ENCODE measurements at places on chromosomes 11 and 22.

DNA sequence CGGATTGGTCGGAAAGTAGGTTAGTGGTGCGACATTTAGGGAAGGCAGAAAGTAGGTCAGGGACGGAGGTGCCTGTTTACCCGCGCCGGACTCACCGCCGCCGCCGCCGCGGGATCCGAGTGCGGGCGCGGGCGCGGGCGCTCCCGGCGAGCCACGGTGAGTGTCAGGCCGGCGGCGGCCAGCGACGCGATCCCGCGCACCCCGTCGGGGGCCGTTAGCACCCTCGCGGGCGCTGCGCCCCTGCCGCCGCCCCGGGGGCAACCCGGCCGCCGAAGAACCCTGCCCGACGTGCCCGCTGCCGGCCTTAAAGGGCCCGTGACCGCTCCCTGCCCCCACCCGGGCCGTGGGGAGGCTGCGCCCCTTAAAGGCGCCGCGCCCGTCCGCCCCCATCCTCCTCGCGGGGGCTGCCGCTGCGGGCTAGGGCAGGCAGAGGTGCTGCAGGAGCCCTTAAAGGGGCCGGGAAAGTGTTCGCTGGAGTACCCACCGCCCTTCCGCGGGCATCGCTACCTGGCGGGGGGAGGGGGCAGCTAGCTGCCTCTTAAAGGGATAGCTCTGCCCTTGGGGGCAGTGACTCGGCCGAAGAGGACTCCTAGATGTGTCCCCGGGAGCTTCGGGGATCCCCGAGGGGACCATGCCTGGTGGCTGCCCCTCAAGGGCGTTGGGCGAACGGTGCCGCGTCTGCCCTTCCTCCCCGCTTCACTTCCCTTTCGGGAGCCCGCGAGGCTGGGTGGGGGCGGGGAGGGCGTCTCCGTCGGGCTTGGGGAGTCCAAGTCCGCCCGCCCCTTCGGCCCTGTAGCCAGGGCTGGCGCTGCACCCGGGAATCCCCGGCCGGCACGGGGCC, at the start of gene BMAL1:
Gene BMAL1 (plus strand): TSS at position 23 of the 841 bp plus-strand sequence. CDS start 76,519 bp downstream, outside the sequence.
- peak; percentile 52 for DNase-seq

GRCh38 chr22:42225841-42226240, 44.6 kb downstream of the TCF20 start:
- no peak for DNase-seq

GRCh38 chr11:87097582-87097981, 59.8 kb downstream of the TMEM135 start:
- peak; percentile 55 for DNase-seq

GRCh38 chr11:65429724-65430405, 7.3 kb downstream of the NEAT1 start:
- DNase-seq: peak; percentile 73

GRCh38 chr22:19843107-19843856, 11.4 kb downstream of the GNB1L start:
- DNase-seq: no peak

DNA sequence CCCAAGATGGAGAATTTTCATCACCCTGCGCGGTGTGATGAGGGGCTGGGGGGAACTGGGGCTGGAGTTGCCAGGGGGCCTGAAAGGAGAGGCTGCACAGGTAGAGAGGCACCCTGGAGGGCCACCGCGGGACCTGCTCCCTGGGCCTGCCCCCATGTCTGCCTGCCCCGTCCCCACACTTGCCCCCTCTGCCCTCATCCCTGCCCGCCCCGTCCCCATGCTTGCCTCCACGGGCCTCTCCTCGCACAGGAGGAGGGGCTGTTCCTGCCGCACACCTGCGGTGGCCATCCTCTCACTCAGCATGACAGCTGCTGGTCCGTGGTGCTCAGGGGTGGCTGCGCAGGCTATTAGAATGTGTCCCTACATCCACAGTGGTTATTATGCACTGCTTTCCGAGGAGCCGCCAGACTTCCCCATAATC, 43.5 kb downstream of the LINC01488 start:
- DNase-seq: no peak

DNA sequence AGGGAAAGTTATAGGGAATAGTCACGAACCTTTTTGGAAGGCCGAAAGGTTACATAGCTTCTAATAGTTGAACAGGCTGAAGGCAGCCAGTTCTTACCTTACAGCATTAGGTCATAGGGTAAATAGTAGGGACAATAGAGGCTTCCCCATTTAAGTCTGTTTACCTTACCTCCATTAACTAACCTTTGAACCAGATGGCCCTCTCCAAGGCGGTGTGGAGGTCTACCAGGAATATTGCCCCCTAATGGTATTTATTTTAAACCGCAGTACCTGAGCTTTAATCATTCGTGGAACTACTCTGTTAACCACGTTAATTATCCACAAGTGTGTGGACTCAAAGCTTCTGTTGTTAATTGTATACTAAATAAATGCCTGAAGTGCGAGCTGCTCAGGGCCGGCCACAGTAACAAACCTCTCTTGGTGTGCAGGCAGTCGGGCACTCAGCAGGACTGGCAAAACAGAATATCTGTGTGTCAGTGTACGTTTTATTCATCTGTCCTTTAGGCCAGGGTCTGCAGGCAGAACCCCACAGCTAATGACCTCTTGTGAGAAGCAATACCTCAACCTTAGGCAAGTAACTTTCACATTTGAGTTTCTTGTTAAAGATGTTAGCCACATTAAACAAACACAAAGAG, 81.7 kb downstream of the PRCP start:
- no peak for DNase-seq

DNA sequence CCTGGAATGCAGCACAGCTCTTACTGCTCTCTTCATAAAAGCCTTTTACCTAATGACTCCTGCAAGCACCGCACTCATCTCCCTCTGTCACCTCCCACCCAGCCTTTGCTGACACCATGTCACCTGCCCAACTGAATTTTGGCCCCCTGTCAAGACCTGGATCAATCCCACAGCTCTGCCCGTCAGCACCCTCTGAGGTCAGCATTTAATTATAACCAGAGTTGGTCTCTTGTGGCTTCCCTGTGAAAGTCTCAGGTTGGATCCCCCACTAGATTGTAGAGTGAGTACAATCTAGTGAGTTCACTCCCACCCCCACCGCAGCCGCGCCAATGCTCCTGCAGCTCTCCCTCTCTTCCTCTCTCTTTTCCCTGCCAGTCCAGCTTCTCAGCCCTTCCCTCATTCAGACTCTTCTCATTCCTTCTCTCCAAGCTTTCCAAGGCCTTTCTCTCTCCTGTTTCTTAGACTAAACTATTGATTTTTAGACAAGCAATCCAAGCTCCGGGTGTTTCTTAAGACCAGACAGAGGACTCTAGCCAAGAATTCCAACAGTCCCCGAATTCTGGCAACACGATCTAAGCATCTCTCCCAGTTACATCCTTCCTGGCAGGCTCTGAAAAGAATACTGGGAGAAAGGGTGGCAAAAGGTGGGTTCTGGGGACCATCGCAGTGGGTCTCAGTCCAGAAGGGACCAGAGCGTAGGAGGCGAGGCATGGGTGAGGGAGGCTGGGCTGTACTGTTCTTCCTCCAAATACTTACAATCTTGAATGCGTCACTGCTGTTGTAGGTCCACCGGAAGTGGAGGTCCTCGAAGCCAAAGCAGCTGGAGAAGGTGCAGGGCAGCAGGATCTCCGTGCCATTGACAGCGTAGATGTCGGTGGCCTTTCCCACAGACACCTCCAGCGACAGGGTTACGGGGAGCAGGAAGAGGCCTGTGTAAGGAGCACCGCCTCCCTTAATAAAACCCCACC, 8.0 kb downstream of the SCN4B start:
- no peak for DNase-seq

Measured in CD4-positive, alpha-beta T cell treated with Interleukin-12 subunit alpha and Interleukin-12 subunit beta, for 1 hour (primary cell).